ENCODE measurements at places on chromosomes 2 and 18.

GRCh38 chr18:38575648-38576047 is 1010.0 kb upstream of the CELF4 start:
- DNase-seq: no peak

- no peak for DNase-seq
Observed at GRCh38 chr18:44830581-44830980, 149.9 kb downstream of the SETBP1 start.

- no peak for DNase-seq
Observed at GRCh38 chr2:165105926-165106325, 97.9 kb downstream of the SCN3A start.

DNA sequence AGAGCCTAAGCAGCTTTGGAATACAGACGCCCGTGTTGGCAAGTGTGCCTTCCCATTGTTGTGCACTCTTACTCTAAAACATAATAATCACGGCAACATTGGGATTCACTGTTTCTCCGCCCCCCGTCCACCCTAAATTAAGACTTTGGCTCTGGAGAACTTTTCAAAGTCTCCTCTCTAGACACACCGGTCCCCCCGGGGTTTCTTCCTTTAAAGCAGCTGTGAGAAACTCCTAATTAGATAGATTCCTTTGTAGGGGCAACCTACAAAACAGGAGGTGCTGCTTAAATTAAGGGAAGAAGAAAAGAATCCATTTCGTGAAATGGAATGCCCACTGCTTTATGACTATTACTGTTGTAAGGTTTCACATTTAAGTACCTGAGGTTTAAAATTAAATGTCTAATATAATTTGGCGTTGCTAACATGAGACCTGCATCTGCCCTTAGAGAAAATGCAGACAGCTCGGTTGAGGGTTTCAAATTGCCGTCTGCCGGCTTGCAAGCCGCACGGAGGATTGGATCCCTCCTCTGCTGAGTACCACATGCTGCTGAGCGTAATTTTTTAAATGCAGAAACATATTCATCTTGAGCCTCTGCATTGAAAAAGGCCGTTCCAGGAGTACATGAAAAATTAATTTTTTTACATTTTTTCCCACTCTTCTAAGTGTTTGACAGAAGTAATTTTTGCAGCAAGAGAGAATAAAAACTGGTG is 233.3 kb downstream of the GBX2 start:
- peak; percentile 71 for DNase-seq

GRCh38 chr18:45687621-45688020 is 36.4 kb upstream of the SLC14A1 start:
- no peak for DNase-seq

DNA sequence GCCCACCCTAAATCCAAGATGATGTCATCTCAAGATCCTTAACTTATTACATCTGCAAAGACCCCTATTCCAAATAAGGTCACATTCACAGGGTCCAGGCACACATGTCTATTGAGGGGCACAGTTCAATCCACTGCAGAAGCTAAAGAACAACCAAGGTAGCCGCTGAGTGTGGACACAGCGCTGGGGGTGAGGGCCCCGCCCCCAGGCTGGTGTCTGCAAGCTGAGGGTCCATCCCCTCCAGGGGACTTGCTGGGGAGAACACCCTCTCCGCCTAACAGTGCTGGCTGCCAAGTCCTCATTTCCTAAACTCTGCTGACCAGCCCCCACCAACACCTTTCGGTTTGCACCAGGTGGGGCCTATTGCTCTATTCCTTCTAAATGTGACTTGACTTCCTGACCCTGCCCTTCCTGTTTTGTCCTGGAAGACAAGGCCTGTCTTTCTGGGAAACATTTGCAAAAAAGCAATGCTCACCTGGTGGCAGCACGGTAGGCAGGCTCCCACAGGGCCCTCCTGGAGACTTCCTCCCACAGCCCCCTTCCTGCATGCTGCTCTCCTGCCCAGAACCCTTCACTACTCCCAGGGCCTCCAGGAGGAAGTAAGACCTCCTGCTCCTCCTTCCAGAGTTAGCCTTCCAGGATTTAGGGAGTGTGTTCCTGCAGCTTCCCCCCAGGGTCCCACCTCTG is 24.4 kb upstream of the TEX44 start:
- DNase-seq: no peak

All from neural progenitor cell (in vitro differentiated cells).